ENCODE measurements at places on chromosomes 1 and 21.

- no peak for DNase-seq
These were observed 7.9 kb upstream of the GUCA2B start for GRCh38 chr1:42145389-42145716.

DNA sequence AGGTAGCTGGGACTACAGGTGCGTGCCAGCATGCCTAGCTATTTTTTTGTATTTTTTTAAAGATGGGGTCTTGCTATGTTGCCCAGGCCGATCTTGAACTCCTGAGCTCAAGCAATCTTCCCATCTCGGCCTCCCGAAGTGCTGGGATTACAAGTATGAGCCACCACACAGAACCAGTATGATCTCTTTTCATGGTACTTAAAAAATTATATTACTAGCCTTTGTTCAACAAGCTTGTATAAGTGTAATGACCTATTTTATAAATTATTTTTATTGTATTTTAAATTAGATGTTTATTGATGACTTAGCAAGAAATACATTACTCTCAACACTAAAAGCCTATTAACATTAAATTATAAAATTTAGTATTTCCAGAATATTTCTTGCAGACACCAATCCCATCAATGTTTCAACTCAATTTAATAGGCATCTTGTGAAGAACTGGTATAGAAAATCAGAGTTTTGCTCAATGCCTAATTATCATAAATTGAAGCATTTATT, 36.0 kb upstream of the MTF2 start:
- DNase-seq = no peak

GRCh38 chr1:232709386-232709785, 79.5 kb upstream of the SIPA1L2 start:
- no peak for DNase-seq

DNA sequence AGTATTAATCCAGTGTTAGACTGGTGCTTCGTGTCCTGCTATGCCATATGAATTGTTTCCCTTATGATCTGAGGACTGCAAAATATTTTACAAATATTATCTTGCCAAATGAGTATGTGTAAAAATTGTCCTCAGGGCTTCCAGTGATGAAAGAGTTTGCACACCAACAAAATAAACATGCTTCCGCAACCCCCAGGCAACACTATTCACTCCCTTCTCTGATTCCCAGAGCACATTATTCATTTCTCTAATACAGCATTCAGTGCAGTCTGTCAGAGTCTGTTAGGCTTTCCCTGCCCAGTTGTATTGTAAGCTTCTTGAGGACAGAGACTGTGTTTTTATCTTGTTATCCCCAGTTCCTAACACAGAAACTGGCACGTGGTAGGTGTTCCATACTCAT, 409.9 kb upstream of the C1orf87 start:
- DNase-seq = no peak

- DNase-seq = no peak
These were observed 1.9 kb upstream of the NTNG1 start for GRCh38 chr1:107138767-107139445.

GRCh38 chr1:153752072-153752471, 23.1 kb upstream of the SLC27A3 start:
- DNase-seq = no peak

GRCh38 chr1:115543247-115543646, 98.5 kb upstream of the VANGL1 start:
- no peak for DNase-seq

DNA sequence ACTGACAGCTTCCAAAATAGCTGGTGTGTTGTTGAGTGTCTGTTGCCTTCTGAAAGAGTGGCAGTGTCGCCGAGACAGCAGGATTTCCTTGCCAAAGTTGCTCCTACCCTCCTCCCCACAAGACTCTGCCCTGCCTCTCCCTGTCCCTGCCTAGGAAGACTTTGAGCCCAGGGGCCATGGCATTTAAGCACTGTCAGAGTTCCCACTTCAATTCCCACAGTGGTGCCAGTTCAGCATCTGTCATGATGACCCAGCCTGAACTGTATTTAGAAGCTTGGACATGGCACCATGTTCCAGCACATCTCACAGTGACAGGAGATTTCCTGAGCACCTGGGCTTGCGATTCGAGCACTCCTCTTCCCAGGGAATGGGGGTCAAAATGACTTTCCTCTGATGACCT, 43.6 kb downstream of the TBX15 start:
- DNase-seq = no peak

DNA sequence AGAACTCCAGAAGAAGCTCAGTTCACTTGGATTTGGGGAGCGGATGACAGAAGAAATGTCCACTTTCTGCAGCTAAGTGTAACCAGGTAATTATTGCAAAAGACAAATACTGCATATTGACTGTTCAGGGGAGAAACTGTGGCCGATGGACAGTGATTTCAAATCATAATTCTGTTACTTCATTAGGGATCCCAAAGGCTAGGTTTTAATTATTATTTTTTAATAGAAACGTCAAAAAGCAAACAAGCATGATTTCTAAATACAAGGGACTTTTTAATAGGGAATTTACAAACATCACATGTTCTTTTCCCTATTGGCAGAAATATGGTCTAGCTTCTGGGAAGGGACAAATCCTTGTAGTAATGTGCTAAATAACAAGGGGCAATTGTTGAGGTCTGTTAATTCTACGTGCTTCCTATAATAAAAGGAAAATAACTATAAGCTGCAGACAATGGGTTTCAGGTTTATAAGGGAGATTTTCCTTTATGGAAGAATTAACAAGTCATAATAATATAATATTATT, 15.5 kb downstream of the DIPK1A start:
- DNase-seq = no peak

DNA sequence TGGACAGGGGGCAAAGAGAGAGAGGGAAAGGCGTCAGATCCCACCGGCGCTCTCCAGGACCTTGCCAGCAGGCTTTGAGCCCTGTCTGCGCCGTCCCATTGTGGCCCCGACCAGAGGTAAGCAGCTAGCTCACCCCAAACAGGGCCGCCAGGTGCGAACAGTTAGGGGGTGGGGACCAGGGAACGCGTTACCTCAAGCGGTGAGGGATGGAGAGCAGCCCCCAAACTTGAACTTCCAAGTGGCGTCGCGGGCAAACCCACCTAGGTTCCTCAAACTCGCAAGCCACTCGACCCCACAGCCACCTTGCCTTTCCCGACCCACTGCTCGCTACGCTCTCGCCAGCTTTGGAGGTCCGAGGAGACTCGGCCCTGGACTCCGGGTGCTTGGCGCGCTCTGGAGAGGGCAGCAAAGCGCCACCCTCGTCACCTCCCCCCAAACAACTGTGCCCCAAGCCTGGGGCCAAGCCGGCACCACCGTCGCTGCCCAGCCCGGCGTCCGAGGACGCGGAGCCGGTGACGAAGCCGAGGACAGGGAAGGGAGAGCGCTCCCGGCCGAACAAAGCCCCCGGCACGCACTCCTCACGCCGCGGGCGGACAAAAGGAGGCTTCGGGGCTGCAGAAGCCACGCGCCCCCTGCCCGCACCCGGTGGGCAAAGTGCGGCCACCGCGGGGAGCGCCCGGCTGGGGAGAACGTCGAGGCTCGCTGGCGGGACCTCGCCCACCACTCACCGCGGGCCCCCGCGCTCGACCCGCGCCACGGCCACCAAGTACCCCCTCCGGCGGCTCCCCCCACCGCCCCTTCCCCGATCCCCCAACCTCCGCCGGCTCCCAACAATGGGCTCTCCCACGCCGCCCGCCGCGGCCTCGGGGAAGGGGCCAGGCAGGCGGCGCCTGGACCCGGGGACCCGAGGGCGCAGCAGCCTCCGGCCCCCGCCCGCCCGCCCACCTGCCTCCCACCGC, 976 bp downstream of the SSBP3 start:
- no peak for DNase-seq

DNA sequence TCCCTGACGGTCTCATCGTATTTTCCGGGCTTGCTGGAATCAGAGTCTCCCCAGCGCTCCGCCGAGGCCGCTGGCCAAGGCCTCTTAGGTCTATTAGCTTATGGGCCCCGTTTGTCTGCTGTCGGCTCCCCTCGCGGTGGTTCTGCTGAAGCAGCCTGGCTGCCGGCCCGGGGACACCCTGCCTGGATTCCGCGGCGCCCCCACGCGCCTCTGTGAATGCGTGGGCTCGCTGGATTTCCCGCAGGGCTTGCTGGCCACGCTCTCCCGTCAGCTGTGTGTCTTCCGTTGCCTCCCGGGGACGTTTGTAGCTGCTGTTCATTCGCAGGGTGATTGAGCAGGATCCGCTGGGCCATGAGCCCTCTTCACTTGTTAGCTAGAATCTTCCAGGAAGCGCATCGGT, 8.4 kb downstream of the LRRC3 start:
- no peak for DNase-seq

DNA sequence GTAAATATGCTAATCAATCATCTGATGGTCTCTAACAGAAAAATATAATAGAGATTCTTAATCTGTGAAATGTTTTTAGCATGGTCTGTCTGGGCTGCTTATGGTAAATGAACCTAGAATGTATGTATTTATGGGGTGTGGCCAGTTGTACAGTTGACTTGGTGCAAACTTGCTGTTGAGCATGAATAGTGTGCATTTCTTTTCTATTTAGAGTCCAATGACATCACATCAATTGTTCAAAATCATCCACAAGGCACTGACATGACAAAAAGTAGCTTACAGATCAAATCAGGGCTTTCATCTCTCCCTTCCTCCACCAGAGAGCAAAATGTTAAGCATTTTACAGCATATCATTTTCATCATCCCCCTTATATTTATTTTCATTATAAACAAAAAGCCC, 1010.3 kb downstream of the KCNT2 start:
- no peak for DNase-seq

GRCh38 chr1:67174716-67175284, 8.5 kb downstream of the IL23R start:
- DNase-seq = no peak

DNA sequence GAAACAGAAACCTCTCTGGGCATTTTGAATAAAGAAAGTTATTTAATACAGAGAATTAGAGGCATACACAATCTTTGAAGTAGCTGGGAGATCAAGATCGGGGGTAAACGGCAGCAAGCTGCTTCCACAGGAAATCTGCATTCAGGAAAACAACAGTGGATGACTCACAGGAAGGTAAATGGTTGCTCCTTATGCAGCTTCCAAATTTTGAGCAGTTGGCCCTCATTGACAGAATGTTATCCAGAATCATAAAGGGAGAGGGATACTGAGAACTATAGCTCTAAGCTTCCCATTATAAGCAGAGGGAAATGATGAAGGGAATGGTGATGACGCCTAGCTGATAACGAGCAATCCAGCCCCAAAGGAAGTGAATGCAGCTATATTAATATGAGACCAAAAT, 28.6 kb downstream of the ZMYND12 start:
- no peak for DNase-seq

- DNase-seq = no peak
These were observed 29.0 kb downstream of the JUN start for GRCh38 chr1:58754683-58755467.

DNA sequence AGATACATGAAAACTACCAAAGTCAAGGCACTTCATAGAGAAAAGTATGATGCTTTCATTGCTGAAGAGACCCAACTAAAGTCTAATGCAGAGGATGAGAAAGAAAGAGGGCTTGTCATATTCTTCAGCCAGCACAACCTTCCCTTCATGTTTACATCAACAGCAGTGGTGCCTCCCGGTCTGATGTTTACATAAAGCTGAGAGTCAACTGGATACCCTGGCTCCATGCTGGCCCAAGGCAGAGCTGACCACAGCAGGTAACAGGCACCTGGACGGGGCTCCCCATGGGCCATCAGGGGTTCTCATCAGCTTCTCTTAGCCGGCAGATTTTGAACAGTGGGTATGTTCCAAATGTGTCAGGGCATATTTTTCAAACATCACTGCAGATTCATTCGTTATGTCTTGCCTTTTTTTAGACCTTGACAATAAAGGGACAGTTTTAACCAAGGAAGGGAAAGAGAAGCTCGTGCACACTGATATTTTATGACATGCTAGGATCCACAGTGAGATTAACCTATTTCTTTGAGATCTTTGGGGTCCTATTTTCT, 117.1 kb downstream of the NRIP1 start:
- DNase-seq = no peak

DNA sequence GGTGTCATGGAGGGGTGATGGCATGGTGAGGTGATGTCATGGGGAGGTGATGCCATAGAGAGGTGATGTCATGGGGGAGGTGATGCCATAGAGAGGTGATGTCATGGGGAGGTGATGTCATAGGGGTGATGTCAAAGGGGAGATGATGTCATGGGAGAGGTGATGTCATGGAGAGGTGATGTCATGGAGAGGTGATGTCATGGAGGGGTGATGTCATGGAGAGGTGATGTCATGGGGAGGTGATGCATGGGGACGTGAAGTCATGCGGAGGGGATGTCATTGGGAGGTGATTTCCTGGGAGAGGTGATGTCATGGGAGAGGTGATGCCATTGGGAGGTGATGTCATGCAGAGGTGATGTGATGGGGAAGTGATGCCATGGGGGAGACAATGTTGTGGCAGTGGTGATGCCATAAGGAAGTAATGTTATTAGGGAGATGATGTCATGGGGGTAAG, 92.1 kb upstream of the C1orf174 start:
- DNase-seq = no peak

- DNase-seq = peak; percentile 49
These were observed 577 bp upstream of the CEP350 start for GRCh38 chr1:179953974-179954492.

GRCh38 chr1:153629971-153630370, 1.7 kb downstream of the S100A1 start:
- no peak for DNase-seq

DNA sequence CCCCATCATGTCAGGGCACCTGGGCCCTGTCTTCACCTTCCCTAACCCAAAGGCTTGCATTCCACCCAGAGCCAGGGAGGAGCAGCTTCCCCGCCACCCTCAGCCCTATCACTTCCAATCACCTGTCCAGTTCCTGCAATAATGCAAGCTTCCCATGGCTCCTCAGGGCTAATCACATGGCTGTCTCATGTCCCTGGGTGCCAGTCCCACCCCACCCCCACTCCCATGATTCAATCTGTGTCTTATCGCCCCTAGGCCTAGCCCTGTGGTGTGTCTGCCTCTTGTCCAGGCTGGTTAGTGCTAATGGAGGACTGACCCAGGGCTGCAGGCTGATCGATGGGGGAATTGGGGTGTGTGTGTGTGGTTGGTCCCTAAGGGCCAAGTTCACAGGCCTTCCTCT, 11.0 kb upstream of the PEAR1 start:
- no peak for DNase-seq

DNA sequence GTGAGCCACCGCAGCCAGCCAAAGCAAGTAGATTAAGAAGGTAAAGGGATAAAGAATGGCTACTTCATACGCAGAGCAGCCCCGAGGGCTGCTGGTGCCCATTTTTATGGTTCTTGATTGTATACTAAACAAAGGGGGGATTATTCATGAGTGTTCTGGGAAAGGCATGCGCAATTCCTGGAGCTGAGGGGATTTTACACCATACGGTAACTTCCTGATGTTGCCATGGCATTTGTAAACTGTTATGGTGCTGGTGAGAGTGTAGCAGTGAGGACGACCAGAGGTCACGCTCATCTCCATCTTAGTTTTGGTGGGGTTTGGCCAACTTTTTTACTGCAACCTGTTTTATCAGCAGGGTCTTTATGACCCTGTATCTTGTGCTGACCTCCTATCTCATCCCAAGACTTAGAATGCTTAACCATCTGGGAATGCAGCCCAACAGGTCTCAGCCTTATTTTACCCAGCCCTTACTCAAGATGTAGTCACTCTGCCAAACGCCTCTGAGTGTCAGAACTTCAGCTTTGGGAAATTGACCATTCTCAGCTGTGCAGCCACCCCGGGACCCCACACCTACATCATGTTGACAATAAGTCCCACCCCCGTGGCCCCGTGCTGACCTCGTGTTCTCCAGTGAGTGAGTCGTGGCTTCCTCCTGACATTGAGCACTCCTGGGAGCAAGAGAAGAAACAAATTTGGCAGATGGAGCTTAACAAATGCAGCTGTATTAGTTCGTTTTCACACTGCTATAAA, 149.4 kb upstream of the COL6A1 start:
- DNase-seq = no peak
